Esophagus squamous epithelium (tissue), 5 donors: ENCODE measurements at places on chromosomes 4 and X. TPM values are rescaled to one million over a fixed set of nuclear protein-coding genes. Genes with fewer than 3 reads are reported as not detected.

DNA sequence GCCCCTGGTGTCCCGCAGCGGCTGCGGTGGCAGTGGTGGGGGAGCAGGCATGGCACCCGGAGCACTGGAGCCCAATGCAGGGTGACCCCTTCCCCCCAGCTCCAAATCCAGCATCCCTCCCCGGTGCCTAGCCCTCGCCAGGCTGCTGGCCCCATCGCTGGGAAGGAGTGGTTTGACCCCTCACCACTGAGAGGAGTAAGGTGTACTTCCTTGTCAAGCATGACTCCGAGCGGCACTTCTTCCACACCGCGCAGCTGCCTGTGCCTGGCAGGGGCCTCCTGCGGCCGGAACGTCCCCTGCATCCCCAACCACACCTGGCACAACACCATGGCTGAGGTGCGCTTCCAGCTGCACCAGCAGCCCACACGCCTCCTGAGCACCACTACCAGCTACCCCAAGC lies 27.0 kb downstream of the LRPAP1 start:
- no peak for DNase-seq

The SULT1B1 gene
- 1.1 TPM for total RNA-seq

The MAB21L2 gene
- 3.1 TPM for total RNA-seq

The TMPRSS11A gene
- total RNA-seq, result 79.1 TPM

GRCh38 chrX:150856101-150856500 lies 42.4 kb downstream of the CD99L2 start:
- no peak for DNase-seq

GRCh38 chrX:1182211-1182610 lies 30.2 kb downstream of the CRLF2 start:
- DNase-seq, result no peak

The CYTL1 gene
- total RNA-seq, result not detected

GRCh38 chr4:14254926-14255325 lies 627.4 kb upstream of the BOD1L1 start:
- DNase-seq, result no peak

DNA sequence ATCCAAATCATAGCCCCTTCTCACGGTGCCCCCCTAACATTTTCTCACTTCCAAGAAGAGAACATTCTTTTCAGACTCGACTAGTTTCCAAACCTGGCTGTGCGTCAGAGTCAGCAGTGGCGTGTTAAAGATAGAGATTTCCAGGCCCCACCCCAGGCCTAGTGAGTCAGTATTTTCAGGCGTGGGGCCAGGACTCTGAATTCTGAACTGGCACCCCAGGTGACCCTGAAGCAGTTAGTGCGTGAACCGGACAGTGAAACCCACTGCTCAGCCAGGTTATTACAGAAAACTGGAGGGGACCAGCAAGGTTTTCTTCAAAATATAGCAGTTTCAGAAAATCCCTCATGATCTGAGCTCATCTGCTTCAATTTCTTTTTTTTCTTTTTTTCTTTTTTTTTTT lies 35.0 kb upstream of the BCOR start:
- no peak for DNase-seq

- DNase-seq, result no peak
Observed at GRCh38 chrX:39470588-39471407, 627.0 kb downstream of the BCOR start.

DNA sequence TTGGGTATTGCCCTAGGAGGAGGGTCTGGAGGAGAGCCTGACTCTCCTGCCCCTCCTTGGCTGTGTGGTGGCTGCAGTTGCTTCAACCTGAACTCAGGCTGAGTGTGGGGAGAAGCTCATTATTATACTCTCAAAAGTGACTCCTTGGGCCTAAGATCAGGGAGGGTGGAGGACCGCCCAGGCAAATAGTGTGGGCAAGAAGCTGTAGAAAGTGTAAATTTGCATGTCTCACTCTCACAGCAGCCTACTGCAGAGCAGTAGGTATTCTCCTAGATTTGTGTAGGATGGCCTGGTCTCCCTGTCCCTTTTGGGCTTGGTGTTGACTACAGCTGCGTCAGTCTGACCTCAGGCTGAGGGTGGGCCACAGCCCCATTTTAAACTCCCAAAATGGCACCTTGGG lies 156.1 kb downstream of the ZNF330 start:
- DNase-seq, result no peak

DNA sequence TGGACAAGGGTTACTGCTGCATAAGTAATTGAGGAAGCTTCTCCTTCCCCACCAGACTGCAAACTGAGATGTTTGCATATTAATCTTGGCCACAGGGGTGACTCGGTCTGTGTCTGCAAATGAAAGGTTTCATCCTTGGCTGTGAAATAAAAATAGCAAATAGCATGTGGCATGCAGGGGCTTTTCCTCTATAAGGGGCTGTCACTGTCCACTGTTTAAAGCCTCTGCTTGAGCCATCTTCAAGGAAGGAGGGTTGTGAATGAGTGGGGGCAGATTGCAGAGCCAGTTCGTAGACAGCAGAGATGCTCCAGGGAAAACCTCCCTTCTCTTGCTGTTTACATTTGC lies 33.3 kb downstream of the TMSB4X start:
- DNase-seq, result no peak

The GK2 gene
- not detected for total RNA-seq

The SCML1 gene
- total RNA-seq, result 11.8 TPM

DNA sequence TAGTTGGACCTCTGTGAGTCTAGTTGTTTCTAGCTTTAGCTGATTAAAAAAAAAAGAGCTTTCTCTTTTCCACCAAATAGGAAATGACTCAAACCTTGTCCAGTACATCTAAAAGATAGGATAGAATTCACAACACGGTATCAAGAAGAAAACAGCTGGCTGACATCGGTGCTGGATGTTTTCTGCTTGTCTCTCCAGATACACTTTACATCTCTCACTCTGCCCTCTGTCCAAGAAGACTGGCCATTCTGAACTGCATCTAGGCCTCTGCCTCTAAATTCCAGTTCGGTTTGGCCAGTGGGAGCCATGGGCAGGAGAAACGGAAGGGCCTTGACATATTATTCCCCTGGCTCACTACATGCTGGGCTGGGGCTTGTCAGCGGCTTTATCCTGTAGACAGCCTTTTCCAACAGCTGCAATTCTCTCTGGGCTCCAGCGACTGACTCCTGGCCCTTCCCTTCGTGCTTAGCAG lies 57.3 kb upstream of the SHISA3 start:
- no peak for DNase-seq

The WDFY3 gene
- total RNA-seq, result 44.4 TPM

DNA sequence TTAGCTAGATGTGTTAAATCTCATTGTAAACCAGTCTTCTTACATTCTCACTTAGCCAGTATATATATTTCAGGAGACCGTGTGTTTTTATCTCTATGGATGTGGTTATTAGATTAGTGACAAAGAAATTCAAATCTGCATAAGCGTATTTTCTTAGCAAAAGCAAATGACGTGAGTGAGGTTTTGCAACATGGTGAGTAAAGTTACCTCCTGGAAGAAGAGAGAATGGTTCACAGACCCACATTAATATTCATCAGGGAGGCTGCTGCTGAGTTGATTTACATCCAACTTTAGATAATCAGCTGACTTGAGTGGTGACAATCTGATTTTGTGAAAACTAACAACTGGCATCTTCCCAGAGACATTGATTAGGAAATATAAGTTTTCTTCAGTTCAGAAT lies 589.9 kb upstream of the GALNT7 start:
- DNase-seq, result no peak

The ADGRL3 gene
- 0.79 TPM for total RNA-seq

DNA sequence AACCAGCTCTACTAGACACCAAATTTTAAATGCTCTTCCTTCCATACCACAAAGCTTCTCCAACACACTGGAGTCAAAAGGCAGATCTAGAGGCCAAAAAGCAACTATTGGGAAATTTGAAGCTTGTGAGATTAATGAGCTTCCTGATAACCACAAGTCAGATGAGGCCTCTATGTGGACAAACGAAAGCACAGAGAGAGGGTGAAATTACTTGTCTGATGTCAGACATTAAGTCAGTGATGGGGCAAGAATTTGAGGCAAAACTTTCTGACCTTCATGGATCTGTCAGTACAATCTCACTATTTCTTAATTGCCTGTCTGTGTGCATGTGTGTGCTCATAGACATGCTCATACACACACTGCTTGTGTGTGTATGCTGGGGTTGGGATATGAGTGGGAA lies 103.6 kb downstream of the GUCY2F start:
- no peak for DNase-seq

- DNase-seq, result no peak
Observed at GRCh38 chr4:150379454-150379853, 202.5 kb upstream of the MAB21L2 start.

The UGT2B15 gene
- total RNA-seq, result not detected

GRCh38 chr4:121030131-121030530 lies 42.2 kb downstream of the NDNF start:
- DNase-seq, result no peak

DNA sequence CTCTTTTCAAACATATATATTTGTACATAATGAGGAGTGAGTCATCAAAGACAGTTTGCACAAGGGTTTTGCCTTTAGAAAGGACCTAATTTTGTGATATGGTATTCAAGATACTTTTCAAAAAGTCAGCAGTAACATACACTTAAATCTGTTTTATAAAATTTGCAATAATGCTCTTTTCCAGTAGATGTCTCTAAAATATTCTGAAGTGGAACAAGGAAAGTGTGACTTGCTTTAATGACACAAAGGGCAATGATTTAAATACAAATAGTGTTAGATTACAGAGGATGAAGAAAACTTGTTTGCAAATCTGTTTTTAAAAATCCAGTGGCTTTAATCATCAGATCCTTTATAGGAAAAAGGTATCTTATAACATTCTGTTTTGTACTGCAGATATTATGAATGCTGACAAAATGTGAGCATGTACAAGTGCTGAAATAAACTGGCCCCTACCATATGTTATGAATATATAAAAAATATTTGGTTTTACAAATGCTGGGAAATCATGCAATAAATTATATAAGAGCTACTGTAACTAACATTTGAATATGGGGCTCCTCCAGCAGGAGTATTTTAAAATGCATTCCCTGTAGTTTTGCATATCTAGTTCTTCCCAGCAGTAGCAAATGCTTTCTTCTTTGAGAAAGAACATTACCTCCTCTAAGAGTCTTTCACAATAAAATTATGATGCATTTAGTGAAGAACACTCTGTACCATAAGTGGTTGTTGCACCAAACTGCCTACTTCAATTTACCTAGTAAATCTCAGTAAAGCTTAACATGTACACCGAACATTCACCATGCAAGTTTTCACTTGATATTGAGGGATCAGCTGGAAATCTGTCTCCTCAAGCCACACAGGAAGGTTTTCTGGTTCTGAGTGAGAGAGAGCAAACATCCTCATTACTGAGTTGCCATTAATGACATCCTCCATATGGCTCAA lies 20.2 kb downstream of the MMRN1 start:
- no peak for DNase-seq

GRCh38 chr4:88908521-88908920 lies 148.5 kb downstream of the FAM13A start:
- no peak for DNase-seq

GRCh38 chr4:31291238-31291637 lies 571.1 kb downstream of the PCDH7 start:
- no peak for DNase-seq

The CXorf49 gene
- total RNA-seq, result not detected

DNA sequence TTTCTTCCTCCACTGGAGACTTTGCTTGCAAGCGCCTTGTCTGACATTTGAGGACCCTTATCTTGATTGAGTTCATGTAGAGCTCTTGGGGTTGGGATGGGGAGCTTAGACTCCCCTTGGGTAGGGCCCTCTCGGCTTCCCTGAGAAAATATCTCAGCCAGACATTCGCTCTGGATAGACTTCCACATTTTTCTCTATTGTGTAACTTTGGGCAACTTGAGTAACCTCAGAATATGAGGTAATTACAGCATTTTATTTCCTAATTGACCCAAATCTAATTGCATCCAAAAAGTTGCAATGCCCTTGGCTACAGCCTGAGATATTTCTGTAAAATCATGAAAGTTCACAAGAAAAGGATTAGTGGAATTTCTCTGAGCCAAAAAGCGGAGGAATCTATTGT lies 102.8 kb upstream of the MXRA5 start:
- DNase-seq, result no peak

DNA sequence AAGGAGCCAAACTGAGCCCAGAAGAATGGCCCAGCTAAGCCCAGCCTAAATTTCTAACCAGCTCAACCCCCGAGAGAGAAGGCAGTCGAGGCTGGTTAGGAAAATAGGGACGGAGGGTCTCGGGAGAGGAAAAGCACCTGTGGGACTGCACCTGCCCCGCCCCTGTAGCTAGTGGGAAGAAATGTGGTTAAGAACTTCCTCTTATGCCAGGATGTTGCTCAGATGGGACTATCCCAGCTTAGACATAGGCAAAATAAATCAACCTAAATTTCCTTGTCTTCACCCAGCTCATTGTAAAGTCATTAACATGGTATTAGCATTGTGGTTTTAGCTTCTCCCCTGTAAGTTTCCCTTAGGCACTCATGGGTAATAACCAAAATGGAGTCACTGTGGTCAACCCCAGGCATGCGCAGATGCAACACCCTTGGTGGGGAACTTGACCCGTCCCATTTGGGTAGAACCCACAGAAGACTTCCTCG lies 86.8 kb downstream of the ZNF718 start:
- DNase-seq, result no peak

- no peak for DNase-seq
Observed at GRCh38 chr4:2497931-2498330, 29.0 kb downstream of the RNF4 start.

GRCh38 chrX:37405956-37406355 lies 56.8 kb downstream of the PRRG1 start:
- DNase-seq, result no peak

DNA sequence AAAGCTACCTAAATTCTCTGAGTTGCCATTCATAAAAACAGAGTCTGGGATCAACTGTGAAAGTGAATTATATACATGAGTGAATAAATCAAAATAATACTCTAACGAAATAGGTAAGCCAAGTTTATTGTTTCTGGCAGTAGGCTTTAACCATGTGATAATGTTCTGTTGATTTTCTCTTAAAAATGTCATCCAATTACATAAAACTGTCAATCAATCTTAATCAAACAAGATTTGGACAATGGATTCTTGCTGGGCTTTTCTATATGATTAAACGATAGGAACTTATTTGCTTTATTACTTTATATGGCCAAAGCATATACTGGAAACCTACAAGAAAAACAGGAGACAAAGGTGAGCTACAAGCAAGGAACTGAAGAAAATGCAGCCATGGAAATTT lies 148.8 kb downstream of the INPP4B start:
- no peak for DNase-seq

DNA sequence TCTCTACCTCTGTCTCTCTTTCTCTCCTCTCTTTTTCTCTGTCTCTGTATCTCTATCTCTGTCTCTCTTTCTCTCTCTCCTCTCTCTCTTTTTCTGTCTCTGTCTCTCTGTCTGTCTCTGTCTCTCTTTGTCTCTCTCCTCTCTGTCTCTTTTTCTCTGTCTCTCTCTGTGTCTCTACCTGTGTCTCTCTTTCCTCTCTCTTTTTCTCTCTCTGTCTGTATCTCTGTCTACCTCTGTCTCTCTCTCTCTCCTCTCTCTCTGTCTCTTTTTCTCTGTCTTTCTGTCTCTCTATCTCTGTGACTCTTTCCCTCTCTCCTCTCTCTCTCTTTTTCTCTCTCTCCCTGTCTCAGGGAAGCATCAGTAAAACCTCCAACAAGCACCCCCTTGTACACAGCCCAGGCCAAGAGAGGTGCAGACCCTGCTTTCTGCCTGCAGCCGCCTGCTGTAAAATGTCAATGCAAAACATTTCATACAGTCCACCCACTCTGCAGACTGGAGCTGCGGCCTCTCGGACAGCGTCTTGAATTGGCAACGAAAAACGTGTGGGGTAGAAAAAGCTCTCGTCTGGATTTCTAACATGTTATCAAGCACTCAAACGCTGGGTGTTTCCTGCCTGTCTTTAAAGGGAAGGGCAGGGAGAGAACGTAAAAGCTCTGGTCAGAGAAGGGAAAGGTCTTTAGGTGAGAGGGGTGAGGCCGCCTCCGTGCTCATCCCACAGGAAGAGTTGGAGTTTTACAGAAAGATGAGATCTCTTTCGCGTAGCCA lies 3.7 kb upstream of the SHOX start:
- no peak for DNase-seq
